ENCODE measurements at places on chromosomes 7 and 10.

GRCh38 chr10:36236931-36237330, 594.8 kb upstream of the FZD8 start:
- no peak for DNase-seq

DNA sequence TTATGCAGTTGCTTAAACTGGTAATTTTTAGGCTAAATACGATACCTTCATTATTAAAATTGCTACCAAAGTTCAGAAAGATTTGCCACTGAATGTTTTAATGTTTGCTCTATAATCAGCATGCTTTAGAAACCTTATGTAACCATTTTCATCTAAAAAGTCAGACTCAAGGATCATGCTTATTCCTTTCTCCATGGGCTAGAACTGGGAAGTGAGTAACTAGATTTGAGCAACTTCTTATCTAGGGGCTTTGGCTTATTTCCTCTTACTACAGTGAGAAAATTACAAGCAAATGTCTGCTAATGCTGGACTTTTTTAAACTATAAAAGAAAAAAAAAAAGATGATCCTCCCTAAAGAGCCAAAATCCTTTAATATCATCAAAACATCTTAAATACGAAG, 215.9 kb downstream of the CRPPA start:
- DNase-seq: no peak

GRCh38 chr10:99709480-99710229, 22.3 kb downstream of the COX15 start:
- DNase-seq: no peak

DNA sequence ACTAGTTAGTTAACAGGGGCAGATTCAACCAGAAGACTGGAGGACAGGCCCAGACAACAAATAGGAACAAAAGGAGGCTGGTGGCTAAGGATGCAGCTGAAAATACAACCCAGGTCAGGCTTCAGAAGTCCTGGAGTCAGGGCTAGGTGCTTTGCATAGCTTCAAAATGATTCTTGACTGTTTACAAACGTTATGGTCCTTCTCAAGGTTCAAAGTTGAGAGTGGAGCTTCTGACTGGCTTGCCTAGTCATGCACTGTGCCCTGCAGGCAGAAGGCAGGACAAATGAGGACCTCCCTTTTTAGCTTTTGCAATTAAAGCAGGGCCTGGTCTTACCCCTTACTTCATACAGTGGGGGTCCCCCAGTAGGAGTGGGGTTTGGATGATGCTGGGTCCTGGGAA, 4.4 kb upstream of the CDH23 start:
- DNase-seq: no peak

DNA sequence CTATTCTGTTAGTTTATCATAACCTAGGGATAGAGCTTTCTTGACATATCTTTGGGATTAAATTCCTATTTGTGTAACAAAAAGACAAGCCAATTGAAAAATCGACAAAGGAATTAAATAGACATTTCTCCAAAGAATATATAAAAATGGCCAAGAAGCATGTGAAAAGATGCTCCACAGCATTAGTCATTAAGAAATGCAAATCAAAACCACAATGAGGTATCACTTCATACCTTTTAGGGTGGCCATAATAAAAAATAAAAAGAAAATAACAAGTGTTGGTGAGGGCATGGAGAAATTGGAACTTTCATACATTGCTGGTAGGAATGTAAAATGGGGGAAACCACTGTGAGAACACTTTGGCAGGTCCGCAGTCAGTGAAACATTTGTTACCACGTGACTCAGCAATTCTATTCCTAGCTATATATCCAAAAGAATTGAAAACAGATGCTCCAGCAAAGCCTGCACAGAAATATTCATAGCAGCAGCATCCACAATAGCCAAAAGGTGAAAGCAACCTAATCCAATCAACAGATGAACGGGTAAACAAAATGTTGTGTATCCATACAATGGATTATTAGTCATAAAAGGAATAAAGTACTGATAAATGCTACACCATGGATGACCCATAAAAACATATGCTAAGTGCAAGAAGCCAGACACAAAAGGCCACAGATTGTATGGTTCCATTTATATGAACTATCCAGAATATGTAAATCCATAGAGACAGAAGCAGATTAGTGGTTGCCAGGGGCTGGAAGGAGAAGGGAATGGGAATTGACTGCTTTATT, 20.5 kb downstream of the SPAG6 start:
- no peak for DNase-seq

DNA sequence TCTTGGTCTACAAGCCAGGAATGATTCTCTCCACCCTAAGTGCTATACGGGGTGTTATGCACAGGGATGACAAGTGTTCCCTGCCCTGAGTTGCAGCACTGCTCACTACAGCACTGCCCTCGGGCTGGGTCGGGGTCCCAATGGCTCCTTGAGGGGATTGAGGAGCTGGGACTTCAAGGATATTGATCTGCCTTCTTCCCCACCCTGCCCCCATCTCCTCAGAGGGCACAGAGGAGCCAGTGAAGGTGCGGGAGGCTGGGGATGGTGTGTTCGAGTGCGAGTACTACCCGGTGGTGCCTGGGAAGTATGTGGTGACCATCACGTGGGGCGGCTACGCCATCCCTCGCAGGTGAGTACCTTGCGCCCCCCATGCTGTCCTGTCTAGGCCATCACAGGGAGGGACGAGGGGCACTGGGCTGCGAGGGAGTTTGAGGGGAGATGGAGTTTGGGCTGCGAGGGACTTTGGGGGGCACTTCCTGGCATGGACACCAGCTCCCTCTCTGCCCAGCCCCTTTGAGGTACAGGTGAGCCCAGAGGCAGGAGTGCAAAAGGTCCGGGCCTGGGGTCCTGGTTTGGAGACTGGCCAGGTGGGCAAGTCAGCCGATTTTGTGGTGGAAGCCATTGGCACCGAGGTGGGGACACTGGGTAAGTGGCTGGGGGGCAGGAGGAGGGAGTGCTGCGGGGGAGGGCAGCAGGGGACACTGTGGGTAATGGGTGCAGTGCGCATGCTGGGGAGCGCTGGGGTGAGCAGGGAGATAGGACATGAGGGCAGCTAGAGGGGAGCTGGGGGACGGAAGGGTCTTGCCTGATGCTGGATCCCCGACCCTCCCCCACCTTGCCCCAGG, 10.3 kb downstream of the FLNC start:
- DNase-seq: no peak

GRCh38 chr7:70042533-70042932, 444.3 kb downstream of the AUTS2 start:
- DNase-seq: no peak
